AG04449 (cell line): ENCODE measurements at places on chromosomes 2 and 18.

- no peak for DNase-seq
These were observed 129.3 kb downstream of the FAM210A start for GRCh38 chr18:13597068-13597467.

DNA sequence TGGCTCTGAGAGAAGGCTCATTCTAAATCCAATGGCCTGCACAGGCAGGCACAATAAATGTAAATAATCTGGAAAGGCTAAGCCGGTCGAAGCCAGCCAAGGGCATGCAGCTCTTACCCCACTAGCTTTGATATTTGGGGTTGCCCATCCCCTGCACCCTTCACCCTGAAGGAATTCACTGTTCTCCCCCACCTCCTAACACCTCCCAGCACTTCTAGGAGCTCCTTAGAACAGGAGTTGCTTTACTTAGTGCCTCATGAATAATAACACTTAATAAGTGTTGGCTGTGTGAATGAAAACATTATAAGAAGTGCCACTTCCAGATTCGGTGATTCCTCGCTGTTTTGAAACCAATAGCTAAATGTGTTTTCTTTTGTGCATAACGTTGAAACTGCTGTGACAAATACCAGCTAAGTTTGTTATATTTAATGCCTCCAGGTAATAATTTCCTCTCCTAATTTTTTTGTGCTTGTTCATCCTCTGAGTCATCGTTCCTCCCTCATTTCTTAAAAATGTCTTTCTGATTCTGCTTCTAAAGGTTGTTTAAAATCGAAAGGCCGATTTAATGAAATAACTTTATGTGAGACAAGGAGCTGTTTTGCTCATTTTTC lies 458.8 kb downstream of the METTL4 start:
- no peak for DNase-seq

DNA sequence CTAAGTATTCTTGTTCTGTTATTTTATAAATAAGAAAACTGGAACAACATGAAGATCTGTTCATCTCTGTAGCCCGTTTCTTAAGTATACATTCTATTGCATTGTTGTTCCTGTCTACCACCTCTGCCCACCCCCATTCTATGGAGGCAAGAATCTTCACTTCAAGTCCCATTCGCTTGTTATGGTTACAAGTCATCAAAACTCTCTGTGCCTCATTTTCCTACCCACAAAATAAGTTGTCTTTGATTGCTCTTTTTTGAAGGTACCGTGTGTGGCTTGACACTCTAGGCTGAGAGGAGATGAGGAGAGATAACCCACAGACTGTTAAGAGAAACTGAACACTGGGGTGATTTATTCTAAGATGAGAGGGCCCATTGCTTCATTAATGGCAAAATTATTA lies 2.9 kb upstream of the EVA1A start:
- no peak for DNase-seq

GRCh38 chr2:176101216-176101830 lies 1.7 kb downstream of the HOXD12 start:
- no peak for DNase-seq

GRCh38 chr18:13378150-13378549 lies 159.6 kb downstream of the LDLRAD4 start:
- no peak for DNase-seq

- peak; percentile 91 for DNase-seq
These were observed 145.7 kb upstream of the GLI2 start for GRCh38 chr2:120589771-120590608.

GRCh38 chr2:157782057-157782845 lies 93.9 kb downstream of the ACVR1 start:
- no peak for DNase-seq

DNA sequence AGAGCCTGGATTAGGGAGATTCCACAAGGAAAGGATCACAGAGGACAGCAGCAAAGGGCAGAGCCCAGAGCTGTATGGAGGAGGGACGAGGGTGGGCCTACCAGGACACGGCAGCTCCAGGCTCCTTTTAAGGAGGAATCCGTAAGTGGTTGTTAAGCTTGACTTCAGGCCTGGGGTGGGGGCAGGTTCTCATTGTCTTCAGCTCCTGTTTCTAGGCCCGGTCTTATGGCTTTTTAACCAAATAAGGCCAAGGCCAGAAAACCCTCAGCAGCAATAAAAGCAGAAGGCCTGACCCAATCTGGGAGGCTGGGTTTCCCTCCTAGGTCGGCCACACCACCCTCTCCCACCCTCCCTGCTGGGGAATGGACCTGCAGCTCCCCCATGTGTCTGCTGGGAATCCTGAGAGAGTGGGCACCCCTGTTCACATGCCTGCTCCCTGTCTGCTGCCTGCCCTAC lies 111.2 kb downstream of the PLB1 start:
- DNase-seq: no peak

GRCh38 chr2:234374150-234374508 lies 122.8 kb downstream of the ARL4C start:
- DNase-seq: no peak

- DNase-seq: no peak
These were observed 184.5 kb downstream of the WDPCP start for GRCh38 chr2:63403820-63404219.

DNA sequence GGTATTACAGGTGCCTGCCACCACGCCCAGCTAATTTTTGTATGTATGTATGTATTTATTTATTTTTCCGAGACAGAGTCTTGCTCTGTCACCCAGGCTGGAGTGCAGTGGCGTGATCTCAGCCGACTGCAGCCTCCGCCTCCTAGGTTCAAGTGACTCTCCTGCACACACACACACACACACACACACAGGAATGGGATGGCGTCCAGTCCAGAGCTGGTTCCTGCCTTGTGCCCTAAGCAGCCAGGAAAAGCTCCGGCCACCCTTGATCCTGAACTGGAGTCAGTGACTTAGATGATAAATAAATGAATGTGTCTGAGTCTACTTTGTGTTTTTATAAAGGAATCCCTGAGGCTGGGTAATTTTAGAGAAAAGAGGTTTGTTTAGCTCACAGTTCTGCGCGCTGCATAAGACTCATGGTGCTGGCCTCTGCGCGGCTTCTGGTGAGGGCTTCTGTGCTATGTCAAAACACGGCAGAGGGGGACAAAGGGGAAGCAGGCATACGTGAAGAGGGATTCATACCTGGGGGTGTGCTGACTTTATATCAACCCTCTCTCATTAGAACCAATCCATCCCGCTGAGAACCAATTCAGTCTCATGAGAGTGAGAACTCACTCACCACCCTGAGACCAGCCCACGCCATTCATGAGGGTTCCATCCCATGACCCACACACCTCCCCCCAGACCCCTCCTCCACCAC lies 59.7 kb upstream of the PHLPP1 start:
- DNase-seq: no peak

- DNase-seq: no peak
These were observed 36.4 kb upstream of the CXCR4 start for GRCh38 chr2:136154384-136154783.

DNA sequence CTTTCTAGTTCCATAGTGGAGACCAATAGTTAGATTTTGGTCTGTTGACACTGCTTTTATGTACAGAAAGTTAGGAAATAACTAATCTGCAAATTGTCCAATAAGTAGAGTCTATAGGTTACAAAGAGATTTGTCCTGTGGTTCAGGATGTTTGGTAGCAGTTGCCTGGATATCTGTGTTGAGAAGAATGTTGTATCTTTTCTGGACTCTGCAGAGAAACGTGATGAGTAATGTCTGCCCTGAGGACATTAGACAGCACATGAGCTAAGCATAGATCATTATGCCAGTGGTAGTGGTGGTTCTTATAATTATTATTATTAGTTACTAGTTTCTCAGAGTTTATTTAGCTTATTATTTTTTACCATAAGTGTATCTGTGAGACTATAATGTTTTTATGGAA lies 65.8 kb downstream of the ANKRD62 start:
- no peak for DNase-seq

GRCh38 chr18:48119204-48119603 lies 188.7 kb upstream of the SMAD2 start:
- DNase-seq: no peak

DNA sequence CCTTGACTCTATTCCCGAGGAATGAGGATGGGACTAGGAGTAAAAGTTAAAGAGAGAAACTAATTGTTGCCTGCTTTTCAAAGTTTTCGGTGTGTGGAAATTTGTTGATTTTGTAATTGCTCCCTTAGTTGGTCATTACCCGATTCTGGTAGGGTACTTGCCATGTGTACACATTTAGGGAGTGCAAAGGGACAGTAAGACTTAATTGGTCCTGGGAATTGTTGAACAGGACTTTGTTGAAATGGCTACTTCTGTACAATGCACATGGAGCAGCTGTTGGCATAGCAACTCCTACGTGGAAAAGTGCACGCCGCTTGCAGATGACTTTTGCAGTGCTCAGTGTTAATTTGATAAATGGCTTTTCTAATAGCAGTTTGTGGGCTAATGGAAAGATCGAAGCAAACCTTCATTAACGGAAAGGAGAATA lies 22.9 kb downstream of the EPAS1 start:
- DNase-seq: no peak

DNA sequence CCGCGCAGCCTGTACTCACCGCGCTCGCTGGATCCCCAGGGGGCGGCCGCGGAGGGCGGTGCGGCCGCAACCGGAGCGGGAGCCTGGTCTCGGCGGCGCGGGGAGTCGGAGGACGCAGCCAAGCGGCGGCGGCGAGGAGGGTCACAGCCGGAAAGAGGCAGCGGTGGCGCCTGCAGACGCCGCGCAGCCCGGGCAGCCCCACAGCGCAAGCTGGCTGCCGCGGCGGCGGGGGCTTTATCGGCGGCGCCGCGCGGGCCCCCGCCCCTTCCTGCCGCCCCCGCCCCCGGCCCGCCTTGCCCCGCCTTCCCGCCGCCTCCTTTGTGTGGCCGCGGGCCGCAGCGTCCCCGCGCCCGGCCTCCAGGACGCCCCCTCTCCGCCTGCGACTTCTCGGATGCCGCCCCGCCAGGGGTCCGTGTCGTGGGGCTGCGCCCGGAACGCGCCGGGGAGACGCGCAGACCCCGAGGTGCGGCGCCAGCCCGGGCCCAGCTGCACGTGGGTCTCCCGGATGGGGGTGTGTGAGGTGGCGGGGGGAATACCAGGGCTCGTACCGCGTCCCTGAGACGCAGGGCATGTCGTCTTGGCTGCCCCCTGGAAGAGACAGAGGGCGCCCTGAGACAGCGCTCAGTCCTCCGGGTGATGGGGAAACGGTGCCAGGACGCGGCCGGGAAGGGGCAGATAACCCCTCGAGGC lies at the start of gene SERPINE2:
Gene SERPINE2, minus strand, starts transcription at position 207 of the 690 bp plus-strand sequence. CDS start 37,386 bp downstream, outside the sequence.
- DNase-seq: no peak

DNA sequence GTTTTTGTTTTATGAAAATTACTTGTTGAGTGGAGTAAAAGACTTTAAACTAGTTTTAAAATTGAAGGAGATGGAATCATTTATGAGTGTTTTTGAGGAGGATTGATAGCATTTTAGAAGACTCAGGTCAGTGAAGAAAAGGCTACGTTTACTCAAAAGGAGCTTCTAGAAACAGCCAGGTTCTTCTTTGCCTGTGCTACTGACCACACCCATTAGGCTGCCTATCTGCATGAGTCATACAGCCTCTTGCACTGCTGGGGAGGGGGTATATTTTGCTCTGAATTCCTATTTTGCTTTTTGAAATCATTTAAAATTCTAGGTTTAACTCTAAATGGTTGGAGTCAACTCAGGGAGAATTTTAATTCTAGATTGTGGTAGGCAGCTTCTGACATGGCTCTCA lies 22.3 kb downstream of the EFEMP1 start:
- no peak for DNase-seq

- DNase-seq: no peak
These were observed 17.9 kb downstream of the KCNG2 start for GRCh38 chr18:79815657-79816056.

GRCh38 chr2:31764169-31764568 lies 183.4 kb upstream of the SRD5A2 start:
- no peak for DNase-seq

- no peak for DNase-seq
These were observed 19.7 kb upstream of the EMILIN2 start for GRCh38 chr18:2827061-2827460.

DNA sequence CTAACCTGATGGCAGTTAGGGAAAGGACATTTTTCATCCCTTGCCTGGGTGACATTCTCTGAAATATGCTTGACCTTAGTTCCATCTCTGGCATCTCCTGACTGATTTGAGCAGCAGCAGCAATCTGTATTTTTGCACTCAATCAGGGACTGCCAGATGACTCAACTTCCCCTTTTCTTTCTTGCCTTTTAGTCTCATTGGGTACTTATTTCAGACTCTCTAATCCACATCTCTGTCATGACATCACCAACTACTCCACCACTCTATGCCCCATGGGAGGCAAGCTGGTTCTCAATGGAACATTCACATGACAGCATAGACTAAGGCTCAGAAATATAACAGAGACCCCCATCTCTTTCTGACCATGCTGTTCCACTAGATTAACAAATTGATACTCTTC lies 254.2 kb downstream of the RIT2 start:
- no peak for DNase-seq

- no peak for DNase-seq
These were observed 82.1 kb downstream of the HS1BP3 start for GRCh38 chr2:20568501-20569463.

DNA sequence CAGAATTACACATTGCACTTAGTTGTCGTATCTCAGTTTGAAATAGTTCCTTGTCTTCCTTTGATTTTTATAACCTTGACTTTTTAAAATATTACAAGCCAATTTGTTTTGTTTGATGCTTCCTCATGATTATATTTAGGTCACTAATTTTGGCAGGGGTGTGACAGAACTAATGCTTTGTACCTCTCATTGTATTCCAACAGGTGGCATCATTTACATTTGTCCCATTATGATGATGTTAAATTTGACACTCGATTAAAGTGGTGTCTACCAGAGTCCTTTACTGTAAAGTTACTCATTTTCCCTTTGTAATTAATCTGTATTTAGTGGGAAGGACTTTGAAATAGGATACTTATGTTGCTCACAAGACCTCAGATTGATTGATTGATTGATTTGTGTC lies 21.5 kb upstream of the MFSD2B start:
- DNase-seq: no peak

DNA sequence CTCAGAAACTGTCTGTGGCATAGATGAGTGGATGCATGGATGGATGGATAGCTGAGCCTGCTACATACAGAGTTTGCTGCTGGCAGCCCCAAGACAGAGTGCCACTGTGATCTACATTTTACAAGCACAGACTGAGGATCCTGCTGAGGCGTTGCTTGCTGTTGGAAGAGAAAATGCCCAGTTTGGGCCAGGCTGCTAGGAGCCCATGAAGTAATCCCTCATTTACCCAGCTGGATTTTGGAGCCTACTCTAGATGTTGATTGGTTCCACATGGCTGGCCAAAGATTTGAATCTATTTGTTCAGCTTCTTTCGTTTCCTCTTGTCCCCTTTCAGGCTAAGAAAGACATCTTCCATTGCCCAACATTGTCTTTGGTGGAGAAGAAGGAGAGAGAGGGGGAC lies 261.3 kb downstream of the CLIP4 start:
- no peak for DNase-seq

DNA sequence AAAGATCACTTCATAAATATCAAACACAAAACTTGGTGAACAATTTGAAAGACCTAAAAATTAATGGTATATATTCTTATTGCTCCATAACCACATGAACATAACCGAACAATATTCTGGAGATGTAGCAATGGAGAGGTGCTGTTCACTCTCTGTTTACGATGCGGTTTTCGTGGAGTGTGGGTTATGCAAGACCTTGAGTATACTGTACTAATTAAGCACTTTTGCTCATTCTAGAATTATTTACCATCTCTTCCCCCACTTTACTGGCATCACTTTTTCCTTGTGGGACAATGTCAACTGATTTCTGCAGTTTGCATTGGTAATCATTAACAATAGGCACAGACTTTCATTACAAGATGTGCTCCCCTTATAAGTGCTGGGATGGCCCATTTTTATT lies 97.6 kb downstream of the RAPH1 start:
- no peak for DNase-seq
